ENCODE measurements at places on chromosomes 7 and 10.

DNA sequence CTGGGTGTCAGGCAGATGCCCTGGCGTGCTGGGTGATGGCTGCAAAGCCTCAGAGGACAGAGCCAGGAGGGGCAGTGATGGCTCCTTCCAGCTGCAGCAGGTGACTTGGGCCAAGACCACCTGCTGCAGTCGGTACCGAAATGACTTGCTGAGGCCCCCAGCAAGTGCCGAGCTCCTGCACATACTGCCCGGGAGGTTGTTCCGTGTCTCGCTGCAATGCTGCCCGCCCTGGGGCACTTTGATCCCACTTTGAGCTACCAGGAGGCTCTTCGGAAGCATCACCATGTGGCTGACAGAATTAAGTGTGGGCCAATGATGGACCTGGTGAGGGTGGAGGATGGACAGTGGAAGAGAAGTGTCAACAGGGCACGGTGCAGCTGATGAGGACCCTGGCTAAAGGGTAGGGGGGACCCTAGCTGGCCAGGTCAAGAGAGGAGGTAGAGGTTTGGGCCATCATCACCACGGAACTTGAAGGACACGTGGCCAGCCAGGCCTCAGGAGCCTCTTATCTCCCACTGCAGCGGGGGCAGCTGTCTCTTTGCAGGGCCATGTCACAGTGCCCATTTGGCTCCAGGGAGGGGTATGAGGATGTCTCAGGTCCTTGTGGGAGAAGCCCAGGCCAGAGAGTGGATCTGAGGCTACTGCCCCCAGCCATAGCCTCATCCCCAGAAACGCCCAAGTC is 51.1 kb upstream of the NANOS1 start:
- DNase-seq: no peak

- DNase-seq: no peak
Observed at GRCh38 chr10:73376679-73377078, 18.0 kb upstream of the CFAP70 start.

DNA sequence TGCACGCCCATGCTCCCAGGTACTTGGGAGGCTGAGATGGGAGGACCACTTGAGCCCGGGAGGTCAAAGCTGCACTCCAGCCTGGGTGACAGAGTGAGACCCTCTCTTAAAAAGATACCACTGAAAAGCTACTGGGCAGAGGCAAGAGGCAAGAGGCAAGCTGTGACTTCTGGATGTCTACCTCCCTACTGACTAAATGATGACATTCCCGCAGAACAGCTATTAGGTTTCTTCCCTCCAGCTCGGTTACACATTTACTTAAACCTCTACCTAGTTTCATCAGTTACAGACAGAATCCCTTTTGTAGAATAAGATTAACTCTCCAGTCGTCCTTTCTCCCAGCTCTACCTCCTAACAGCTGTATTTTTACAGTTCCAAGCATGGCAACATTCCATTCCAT is 21.2 kb downstream of the RHEB start:
- DNase-seq: no peak

GRCh38 chr7:70456719-70457118 is 675.2 kb upstream of the GALNT17 start:
- no peak for DNase-seq

- no peak for DNase-seq
Observed at GRCh38 chr10:103958996-103959395, 7.9 kb upstream of the SLK start.

All from stimulated activated CD8-positive, alpha-beta memory T cell treated with anti-CD3 and anti-CD28 coated beads, Interleukin-15, amount 100 ng/mL, for 48 hours (primary cell).